Activated T-cell treated with anti-CD3 and anti-CD28 coated beads, Interleukin-2, amount 50 U/mL, for 24 hours (primary cell): ENCODE measurements at places on chromosomes 4 and X.

- no peak for DNase-seq
These were observed 169.6 kb downstream of the MID1IP1 start for GRCh38 chrX:38970845-38971244.

- no peak for DNase-seq
These were observed 71.7 kb downstream of the IDS start for GRCh38 chrX:149433451-149433850.

GRCh38 chr4:122776916-122777315 lies 44.4 kb downstream of the BBS12 start:
- DNase-seq = no peak

DNA sequence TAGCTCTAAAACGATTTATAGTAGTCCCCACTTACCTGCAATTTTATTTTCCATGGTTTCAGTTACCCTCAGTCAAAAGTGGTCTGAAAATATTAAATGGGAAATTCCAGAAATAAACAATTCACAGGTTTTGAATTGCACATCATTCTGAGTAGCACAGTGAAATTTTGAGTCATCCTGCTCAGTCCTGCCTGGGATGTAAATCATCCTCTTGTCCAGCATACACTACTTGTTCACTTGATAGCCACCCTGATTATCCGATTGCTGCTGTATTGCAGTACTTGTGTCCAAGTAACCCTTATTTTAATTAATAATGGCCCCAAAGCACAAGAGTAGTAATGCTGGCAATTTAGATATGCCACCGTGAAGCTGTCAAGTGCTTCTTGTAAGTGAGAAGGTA lies 23.5 kb upstream of the BDH2 start:
- DNase-seq = no peak

- no peak for DNase-seq
These were observed 188.4 kb upstream of the ANK2 start for GRCh38 chr4:112860830-112861690.

GRCh38 chrX:43644124-43644701 lies 11.9 kb upstream of the MAOA start:
- DNase-seq = no peak

DNA sequence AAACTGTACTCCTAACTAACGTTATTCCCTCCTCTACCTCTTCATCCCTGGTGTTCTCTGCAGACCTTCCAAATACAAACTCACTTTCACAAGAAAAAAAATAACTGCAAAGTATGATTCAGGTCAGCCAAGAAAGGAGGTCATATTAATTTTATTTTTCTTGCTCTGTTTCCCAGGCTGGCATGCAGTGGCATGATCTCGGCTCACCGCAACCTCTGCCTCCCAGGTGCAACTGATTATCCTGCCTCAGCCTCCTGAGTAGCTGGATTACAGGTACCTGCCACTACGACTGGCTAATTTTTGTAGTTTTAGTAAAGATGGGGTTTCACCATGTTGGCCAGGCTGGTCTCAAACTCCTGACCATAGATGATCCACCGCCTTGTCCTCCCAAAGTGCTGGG lies 156.6 kb downstream of the CHIC2 start:
- DNase-seq = no peak
